ENCODE measurements at places on chromosomes 11 and 22.

DNA sequence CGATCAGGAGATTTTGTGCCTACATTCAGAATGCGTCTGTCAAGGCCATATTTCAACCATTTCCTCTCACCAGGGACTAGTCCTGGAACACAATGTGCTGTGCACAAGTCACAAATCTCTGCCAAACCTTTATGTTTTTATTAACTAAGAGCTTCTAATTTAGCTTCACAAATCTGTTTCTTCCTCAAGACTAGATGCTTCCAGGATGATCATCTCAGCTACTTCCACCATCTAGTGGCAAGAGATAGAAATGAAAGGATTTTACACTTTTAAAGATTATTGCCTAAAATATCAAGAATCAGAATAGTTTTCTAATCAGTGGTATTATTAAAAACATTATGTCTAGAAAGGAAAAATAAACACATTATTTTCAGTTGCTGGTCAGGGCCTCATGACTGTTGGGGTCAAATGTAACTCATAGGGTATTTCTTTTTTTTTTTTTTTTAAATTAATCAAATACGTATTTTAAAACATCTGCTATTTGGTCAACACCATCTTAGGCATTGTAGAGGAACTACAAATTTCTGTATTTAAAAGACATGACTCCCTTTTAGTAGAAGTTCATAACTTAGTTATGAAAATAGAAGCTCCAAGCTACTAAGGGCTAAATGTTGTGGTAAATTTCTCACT, 1102.6 kb downstream of the DLG2 start:
- DNase-seq: no peak

DNA sequence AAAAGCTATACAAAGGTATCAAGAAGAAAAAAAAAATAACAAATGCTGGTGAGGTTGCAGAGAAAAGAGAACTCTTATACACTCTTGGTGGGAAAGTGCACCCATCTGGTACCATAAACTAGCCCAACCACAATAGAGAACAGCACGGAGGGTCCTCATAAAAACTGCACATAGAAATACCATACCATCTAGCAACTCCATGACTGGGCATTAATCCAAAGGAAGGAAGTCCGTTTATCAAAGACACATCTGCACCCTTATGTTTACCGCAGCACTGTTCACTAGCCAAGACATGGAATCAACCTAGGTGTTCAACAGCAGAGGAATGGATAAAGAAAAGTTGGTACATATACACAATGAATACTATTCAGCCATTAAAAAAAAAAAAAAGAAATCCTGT, 10.8 kb upstream of the CLDN5 start:
- DNase-seq: no peak

DNA sequence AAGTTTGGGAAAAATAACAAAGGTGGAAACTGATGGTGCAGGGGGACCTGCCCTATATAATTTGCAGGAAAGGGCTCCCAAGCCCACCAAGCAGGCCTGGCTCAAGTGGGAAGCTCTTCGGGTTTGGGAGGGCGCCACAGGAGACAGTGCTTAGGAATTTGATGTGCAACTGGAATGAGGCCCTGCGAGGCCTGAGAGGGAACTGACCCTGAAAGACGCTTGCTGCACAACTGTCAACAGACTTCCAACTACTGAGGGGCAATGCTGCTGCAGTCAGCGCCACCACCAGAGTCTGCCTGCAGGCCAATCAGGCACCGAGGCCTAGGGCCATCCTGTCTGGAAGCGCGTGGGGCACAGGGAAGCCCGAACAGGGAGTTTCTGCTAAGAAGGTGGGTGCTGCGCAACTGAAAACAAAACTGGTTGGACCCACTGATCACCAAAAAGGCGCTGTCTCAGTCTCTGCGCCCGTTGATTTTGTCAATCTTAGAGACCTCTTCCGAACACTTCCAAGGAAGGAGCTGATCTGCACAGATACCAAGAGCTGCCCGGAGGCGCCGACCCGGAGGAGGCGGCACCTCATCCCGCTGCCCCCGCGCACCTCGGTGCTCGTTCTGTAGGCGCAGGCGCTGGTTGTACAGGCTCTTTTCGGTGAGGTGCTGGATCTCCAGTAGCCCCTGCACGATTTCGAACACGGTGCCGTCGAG, 667 bp downstream of the DGCR6L start:
- no peak for DNase-seq

DNA sequence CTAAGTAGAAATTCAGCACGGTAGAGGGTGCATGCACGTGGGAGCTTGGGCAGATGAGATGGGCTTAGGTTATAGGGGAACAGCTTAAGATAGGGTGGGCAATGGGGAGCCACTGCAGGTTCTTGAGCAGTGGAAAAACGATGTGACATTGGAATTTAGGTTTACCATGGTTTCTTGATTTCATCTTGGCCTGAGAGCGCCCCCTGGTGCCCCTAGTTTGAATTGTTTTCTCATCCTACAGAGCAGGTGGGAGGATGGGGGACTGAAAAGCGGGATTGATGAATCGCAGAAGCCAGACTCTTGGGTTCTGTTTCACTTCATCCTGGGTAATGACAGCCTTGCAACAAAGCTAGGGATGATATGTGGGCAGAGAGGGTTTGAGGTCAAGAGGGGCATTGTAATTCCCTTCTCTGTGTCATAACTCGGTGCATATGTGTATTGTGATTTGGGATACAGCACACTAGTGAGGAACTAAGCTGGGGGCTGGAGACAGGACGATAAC, 6.7 kb upstream of the MCAM start:
- DNase-seq: peak; percentile 57

DNA sequence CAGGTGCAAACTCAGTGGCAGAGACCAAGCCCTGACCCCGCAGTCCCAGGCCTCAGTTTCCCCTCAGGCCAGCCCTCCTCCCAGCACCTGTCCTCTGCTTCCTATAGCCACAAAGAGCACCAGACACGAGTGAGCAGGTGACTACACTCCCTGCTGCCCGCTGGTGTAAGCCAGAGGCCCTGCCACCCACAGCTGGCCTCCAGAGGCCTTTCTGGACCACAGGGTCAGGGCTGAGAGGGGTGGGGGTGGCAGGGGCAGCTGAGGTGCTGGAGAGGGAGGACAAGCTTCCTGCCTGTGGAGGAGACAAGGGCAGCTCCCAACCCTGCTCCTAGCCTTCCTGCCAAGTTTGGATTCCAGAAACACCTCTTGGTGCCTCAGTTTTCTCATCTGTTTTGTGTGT, 31.3 kb upstream of the WNT7B start:
- no peak for DNase-seq

- no peak for DNase-seq
Observed at GRCh38 chr22:44870021-44870420, 117.6 kb downstream of the ARHGAP8 start.

DNA sequence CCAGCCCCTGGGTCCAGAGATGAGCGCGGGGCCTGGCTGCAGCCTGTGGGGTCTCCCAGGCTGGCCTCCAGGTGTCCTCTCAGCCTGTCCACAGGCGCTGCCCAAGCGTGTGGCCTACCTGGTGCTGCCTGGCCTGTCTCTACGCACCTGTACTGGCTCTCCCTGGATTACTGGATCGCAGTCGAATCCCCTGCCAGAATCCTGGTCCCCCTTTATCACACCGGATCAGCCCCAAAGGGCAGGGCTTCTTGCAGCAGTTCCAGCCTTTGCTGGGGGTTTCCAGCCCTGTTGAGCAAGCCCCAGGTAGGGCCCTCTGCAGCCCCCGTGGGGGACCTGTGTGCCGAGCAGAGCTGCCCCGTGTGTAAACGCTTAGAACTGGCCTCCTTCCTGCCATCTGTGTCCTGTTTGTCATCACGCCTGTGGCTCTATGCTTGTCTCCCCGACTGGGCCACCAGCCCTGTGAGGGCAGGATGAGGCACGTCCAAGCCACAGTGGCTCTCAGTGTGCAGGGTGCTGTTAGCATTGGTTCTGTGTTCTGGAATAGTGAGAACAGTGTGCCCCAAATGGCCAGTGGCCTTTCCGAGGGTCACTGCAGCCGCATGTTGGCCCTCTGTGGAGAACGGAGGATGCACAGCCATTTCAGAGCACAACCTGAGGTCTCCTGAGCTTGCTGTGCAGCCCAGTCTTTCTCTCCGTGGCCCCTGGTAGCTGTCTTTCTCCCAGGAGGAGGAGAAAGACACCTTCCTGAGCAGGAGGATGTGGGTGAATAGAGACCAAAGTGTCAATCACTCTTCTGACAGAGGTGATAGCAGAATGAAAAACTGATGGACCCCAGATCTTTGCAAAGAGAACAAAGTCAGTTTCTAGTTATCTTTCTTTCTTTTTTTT, 13.9 kb upstream of the TXNRD2 start:
- DNase-seq: no peak

- no peak for DNase-seq
Observed at GRCh38 chr11:48020092-48020755, 39.9 kb downstream of the PTPRJ start.

GRCh38 chr22:24181088-24181995, at the start of gene SUSD2:
SUSD2 (plus strand) TSS chr22:24181487; CDS start chr22:24181520, 33 bp downstream.
- no peak for DNase-seq

DNA sequence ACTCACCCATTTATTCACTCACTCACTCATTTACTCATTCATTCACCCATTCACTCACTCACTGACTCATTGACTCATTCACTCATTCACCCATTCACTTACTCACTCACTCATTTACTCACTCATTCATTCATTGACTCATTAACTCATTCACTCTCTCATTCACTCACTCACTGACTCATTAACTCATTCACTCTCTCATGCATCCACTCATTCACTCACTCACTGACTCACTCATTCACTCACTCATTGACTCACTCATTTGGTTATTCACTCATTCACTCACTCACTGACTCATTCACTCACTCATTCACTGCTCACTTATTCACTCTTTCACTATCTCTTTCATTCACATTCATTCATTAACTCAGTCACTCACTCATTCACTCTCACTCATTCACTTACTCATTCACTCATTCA, 2.5 kb upstream of the MUC5AC start:
- DNase-seq: no peak

- DNase-seq: no peak
Observed at GRCh38 chr11:69567951-69568808, 72.8 kb upstream of the CCND1 start.

DNA sequence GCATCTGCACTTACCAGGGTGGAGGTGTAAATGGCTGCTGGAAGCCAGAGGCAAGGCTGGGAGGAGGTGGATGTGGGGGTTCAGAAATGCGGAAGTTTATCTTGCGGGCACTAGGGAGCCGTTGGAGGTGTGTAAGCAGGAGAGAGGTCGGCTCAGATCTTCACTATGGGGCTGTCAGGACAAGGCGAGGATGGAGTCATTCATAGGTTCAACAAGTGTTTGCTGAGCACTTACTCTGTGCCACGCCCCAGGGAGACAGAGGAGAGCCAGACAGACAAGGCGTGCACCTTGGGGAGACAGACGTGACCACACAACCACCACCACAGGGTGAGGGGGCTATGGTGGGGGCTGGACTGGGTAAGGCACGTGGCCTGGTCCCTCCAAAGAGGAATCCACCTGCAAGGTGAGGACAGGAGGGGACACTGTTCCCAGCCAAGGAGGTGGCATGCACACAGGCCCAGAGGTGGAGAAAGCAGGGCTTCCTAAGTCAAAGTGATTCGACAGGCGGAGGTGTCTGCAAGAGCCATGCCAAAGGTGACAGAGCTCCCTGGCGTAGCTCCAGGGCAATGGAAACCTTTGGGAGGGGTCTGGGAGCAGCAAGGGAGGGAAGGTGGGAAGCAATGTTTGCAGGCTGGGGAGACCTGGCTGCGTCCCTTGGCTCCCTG, 30.8 kb upstream of the TCF20 start:
- DNase-seq: no peak

GRCh38 chr11:9861860-9862725, 198.2 kb downstream of the SWAP70 start:
- no peak for DNase-seq

GRCh38 chr11:81278991-81279390, 1454.7 kb downstream of the FAM181B start:
- DNase-seq: no peak

DNA sequence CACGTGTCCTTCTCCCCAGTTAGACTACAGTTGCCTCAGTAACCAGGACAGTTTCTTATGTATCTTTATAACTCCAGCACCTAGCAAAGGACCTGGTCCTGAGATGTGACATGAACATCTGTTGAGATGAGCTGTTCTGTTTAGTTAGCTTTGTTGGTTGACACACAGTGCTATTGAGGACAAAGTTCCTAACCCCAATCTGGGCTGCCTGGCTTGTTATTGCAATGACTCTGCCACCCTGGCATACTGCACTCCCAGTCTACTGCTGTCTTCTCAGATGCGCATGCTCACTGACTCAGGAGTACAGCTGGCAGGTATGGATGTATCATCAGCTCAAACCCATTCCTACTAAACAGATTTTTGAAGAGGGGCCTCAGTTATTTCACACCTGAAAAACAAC, 7.4 kb downstream of the DESI1 start:
- DNase-seq: no peak

GRCh38 chr11:94725097-94725496, 43.1 kb upstream of the AMOTL1 start:
- DNase-seq: no peak

GRCh38 chr11:19232910-19233503, 7.7 kb downstream of the E2F8 start:
- DNase-seq: no peak

DNA sequence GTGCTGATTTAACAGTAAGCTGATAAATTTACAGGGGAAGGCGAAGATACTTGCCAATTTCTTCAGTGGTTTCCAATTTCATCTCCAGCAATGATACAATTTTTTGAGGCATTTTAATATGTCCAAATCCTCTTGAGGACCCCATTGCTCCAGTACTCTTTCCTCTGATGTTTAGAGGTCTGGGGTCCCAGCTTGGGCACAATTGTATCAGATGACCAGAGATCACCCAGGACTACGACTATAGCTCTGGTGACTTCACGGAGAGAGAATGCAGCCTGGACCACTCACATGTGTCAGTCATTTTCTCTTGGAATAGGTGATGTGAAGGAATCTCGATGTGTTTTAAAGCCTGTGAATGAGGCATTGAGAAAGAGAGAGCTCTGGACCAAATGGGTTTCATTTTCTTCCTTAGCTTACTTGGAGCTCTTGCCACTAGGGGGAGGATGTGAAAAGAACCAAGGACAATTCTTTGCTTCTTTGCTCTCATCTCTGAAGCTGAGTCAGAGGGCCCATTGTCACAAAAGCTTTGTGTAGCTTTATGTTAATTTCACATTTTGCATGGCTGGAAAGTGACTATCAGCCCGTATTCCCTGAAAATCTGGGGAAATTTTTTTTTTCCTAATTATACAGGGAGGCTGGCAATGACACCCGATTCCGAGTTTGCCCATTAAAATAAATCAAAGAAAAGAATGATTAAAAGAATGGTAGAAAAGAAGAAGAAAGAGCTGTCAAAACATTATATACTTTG, 6.7 kb upstream of the CCDC90B start:
- no peak for DNase-seq

All from stimulated activated CD4-positive, alpha-beta T cell treated with anti-CD3 and anti-CD28 coated beads, Interleukin-15, amount 100 ng/mL, for 1 hour (primary cell).